ENCODE measurements at places on chromosomes 12 and 14. TPM values are rescaled to one million over a fixed set of nuclear protein-coding genes. Genes with fewer than 3 reads are reported as not detected.

DNA sequence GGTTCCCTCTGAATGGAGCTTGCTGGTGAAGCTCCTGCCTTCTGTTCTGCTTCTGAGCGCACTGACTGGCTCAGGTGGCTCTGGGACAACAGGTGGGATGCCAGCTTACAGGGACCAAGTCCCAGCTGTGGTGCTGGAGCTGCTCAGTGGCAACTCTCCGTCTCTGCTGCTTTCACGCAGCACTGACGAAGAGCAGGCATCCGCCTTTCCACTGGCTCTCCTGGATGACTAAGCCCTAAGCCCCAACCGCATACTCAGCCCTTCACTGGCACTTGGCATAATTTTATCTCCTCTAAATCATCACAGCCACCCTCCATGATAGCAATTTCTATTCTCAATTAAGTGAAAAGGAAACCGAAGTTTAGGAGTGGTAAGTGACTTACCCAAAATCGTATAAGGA is 3.7 kb upstream of the RTL1 start:
- H3K4me3 ChIP-seq: no peak overlapping the region
- no peaks in the 10 kb centered on the region for H3K36me3 ChIP-seq
- no peaks in the 10 kb centered on the region for H3K4me1 ChIP-seq
- H3K27ac ChIP-seq: no peak overlapping the region
- DNase-seq: no peak
- peaks cover 5% of the 10 kb centered on the region for H3K27me3 ChIP-seq

TAS2R9 gene
- polyA plus RNA-seq: not detected

DNA sequence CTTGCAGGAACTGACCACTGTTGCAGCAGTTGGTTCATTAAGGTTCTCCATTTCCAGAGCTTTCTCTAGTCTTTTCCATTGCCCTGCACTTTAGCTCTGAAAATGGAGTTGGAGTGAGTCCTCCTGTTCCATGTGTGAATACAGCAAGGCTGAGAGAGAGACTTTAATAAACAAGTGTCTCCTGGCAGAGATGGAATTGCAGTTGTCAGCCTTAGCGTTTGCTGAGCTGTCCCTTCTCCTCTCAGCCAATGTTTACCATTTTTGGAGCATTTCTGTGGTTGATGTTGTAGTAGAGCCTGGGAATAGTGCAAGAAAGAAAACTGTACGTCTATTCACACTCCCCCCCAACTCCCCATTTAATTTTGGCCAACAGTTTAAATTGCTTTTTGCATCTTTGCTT is 7.5 kb upstream of the MANSC4 start:
- H3K4me1 ChIP-seq: no peaks in the 10 kb centered on the region
- H3K36me3 ChIP-seq: peaks cover 2% of the 10 kb centered on the region
- no peak for DNase-seq
- no peak overlapping the region for H3K27ac ChIP-seq

- H3K27ac ChIP-seq: no peak overlapping the region
- no peaks in the 10 kb centered on the region for H3K36me3 ChIP-seq
Observed at GRCh38 chr14:68016255-68016914, 196.8 kb downstream of the RAD51B start.

DNA sequence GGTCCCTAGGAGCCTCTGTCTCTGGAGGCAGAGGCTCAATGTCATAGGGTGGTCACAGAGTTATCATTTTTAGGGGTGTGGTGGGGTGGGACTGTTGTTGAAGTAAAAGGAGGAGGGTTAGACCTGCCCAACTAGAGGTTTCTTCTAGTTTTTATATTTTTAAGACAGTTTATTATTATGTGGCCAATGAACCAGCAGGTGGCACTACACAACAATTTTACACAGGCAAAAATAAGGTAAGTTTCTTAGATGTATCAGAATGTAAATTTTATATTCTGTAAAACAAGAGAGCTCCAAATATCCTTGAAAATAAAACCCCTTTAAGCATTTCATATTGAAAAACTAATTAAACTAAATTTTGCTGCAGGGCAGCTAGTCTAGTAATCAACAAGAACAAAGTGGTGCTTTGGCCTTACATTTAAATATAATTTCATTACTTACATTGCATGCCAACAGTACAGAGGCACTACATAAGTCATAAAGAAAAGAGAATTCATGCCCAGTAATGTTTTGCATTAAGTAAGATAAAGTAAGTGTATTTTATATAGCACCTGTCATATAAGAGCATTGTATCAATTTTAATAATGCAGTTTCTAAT is 22.2 kb upstream of the OVCH1 start:
- no peaks in the 10 kb centered on the region for H3K36me3 ChIP-seq
- H3K27ac ChIP-seq: no peak overlapping the region
- H3K4me3 ChIP-seq: no peak overlapping the region

DNA sequence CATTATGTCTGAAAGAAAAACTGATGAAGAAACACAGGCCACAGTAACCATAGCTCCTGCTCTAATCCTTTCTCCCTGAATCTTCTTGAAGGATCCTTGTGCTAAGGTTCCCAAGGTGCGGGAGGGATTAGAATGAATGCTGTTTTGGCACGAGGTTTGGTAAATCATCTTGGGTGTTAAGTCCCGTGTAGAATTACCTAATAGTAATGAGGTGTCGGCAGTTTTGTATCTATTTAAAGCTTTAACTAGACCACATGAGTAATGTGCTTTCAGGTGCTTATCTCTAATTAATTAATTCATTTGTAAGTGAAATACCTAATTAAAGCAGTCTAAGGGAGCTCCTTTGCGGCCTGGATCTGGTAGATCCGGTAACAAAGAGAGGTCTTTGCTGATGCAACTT is 53.9 kb downstream of the GNG2 start:
- no peak for DNase-seq
- H3K27ac ChIP-seq: no peak overlapping the region
- no peaks in the 10 kb centered on the region for H3K27me3 ChIP-seq
- H3K36me3 ChIP-seq: no peaks in the 10 kb centered on the region
- no peaks in the 10 kb centered on the region for H3K4me1 ChIP-seq
- no peak overlapping the region for H3K4me3 ChIP-seq
